NCI-H774 (cell line): ENCODE measurements at places on chromosomes 7 and 10.

GRCh38 chr10:71291528-71291900, 27.5 kb upstream of the SLC29A3 start:
- no peak for DNase-seq

GRCh38 chr7:40015790-40016296, 65.8 kb downstream of the CDK13 start:
- no peak for DNase-seq

GRCh38 chr7:80499350-80499953, 12.4 kb downstream of the GNAT3 start:
- no peak for DNase-seq

GRCh38 chr10:72692994-72693781, 1.2 kb downstream of the MCU start:
- no peak for DNase-seq

GRCh38 chr10:31602541-31603234, 283.7 kb downstream of the ZEB1 start:
- peak; percentile 75 for DNase-seq

DNA sequence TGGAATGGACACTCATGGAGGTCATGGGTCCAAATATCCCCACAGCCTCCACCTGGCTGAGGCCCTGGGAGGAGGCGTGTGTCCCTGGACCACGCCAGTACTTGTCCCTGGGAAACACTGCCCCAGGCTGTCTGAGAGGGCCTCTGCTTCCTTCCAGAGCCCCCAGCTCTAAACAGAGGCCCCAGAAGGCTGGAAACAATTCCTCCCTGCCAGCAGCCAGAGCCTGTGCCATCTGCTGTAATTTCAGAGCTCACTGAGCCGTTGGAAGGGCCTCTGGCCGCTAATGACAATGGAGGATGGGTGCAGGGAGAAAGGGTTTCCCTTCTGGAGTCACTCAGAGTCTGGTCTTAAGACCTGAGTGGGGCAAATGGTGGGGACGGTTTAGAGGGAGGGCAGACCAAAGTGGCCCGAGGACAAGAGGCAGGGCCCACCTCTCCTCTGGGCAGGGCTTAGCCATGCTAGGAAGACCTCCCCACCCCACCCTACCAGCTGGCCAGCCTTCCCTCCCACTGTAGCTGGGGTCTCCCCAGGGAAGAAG, 7.1 kb downstream of the CHAT start:
- DNase-seq, result no peak

DNA sequence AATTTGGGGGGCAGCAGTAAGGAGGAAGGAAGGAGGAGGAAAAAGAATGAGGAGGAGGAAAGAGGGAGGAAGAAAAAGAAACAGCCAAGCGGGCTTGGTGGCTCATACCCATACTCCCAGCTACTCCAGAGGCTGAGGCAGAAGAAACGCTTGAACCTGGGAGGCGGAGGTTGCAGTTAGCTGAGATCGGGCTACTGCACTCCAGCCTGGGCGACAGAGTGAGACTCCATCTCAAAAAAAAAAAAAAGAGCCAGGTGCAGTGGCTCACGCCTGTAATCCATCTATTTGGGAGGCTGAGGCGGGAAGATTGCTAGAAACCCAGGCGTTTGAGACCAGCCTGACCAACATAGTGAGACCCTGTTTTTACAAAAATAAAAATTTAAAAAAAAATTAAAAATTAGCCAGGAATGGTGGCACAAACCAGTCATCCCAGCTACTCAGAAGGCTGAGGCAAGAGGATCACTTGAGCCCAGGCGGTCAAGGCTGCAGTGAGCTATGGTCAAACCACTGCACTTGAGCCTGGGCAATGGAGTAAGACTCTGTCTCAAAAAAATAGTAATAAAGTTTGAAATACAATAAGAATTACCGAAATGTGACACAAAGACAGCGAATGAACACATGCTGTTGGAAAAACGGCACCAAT, 14.1 kb upstream of the CRCP start:
- peak; percentile 36 for DNase-seq

DNA sequence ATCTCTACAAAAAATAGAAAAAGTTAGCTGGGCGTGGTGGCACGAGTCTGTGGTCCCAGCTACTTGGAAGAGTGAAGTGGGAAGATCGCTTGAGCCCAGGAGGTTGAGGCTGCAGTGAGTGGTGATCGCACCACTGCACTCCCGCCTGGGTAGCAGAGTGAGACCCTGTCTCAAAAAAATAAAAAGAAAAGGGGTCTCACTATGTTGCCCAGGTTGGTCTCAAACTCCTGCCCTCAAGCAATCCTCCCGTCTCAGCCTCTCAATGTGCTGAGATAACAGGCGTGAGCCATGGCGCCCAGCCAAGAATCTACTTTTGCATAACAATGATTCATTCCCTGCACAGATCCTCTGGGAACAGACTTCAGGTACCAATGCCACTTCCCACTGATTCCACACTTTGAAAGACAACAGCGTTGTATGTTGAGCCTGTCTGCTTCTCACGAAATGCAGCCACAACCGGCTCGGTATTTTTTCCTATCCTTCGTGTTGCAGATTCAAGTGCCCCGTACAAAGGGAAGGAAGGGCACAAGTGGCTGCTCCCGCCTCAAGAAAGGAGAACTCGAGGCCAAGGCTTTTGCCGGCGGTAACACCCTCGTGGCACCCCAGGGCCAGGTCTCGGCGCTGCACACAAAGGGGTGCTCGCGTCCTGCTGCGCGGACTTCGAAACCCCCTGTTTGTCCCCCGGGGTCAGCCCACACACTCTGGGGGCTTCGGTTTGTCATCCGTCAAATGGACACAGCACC, 745 bp downstream of the DAGLB start:
- DNase-seq, result peak; percentile 17

- DNase-seq, result no peak
These were observed 8.0 kb downstream of the LAMB4 start for GRCh38 chr7:108122181-108122580.

- no peak for DNase-seq
These were observed 980 bp downstream of the ADAMTS14 start for GRCh38 chr10:70673043-70673928.

- DNase-seq, result no peak
These were observed 24.3 kb downstream of the SLC25A28 start for GRCh38 chr10:99595770-99596465.

GRCh38 chr7:99465421-99465768, 572 bp downstream of the ATP5MF start:
- no peak for DNase-seq

GRCh38 chr7:129902788-129903422, 49.9 kb downstream of the UBE2H start:
- no peak for DNase-seq
